HT-29 (cell line): ENCODE measurements at places on chromosomes 6 and 20.

DNA sequence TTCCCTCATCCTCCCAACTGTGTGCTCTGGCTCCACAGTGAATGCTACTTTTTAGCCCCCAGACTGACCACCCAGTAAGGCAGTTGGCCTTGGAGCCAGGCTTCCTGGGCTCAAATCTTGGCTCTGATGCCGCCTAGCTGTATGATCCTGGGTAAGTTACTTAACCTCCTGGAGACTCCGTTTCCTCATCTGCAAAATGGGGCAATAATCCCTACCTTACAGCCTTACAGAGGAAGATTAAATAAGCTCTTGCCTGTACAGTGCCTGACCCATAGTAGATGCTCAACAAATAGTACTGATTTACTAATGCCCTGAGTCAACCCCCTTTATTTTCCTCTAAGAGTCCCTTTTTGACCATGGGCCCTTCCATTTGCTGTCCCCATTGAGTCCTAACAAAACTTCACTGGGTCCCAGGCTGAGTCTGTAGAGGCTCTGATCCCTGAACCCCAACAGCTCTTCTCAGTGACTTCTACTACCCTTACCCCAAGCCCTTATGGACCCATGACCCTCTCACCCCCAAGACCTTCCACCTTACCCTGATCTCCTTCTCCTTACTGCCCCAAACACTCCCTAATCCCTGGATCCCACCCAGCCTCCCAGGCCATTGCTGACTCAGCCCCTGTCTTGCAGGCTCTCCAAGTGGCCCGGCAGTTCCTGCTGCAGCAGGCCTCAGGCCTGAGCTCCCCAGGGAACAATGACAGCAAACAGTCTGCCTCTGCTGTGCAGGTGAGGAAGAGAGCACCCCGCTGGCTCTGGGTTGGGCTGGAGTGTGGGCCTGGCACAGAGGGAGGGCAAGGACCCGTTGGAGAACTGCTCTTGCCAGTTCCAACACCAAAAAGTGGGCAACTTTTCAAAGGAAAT, 31.4 kb downstream of the FOXP4 start:
- no peak for DNase-seq

- DNase-seq, result no peak
These were observed 45.6 kb downstream of the DUSP22 start for GRCh38 chr6:337805-338368.

DNA sequence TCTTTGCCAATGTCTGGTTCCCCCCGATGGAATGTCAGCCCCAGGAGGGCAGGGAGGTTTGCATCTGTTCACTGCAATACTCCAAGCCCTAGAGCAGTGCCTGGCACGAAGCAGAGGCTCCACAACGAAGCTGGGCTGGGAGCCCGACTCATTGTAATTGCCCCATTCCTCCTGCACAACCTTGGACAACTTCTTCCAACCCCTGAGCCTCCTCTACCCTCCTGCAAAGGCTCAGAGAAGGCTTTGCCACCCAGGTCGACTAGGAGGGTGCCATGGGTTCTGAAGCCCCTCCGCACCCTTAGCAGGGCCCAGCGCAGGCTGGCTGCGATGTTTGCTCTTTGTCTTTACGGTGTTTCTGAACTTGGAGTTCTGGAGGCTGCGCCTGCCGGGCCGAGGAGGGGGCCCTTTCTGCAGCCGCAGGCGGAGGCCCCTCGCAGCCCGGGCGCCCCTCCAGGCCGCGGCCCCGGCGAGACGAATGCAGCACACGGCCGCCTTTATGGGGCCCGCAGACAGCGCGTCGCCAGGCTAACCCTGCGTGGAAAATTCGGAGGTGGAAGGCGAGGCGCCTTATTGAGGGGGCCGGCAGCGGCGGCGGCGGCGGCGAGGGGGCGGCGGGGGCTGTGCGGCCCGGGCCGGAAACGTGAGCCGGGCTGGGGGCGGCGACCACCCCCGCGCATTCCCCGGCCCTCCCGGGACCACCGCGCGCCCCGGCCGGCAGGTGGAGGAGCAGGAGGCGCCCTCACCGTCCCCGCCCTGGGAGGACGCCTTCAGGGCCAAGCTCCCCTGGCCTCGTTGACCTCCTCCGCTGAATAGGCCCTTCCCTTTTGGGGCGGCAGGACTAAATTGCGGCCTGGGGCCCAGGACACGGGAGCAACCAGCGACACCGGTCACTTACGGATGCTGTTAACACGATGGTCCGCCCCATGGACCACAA, 27.0 kb downstream of the SNAI1 start:
- no peak for DNase-seq

DNA sequence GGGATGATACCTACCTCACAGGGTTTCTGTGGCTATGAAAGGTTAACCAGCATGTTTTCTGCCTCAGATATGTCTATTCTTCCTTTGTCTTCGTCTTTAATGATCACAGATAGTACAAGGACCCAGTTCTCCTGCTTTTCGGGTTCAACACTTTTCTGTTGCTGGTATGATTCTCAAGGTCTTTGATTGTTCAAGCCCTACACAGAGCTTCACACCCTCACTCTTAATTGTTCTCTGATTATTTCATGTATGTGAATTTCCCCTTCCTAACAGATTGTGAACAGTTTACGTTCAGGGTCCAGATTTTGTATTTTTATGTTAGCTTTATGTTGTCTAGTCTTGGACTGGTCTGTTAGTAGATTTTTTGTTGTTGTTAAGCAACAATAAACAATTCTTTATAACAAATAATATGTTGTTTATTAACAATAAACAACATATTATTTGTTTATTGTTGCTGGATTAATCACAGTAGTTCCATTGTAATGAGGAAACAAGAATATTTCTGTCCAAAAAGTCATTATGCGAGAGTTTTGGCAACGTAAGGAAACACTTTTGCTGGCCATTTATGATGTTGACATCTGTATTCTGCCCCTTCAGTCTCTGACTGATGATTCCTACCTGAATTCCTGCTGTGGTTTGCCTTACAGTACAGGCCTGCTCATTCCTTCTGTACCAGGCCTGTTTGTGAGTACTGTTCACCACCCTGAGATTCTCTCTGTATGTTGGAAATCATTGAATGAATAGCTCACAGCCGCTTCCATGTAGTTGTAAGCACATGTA, 27.2 kb upstream of the TULP4 start:
- DNase-seq, result no peak

GRCh38 chr6:168303982-168304751, 15.4 kb downstream of the DACT2 start:
- no peak for DNase-seq
